ENCODE measurements at places on chromosomes 3 and 15.

GRCh38 chr15:88401251-88401995 is 65.8 kb downstream of the MRPL46 start:
- no peak for DNase-seq

GRCh38 chr15:77720173-77720572 is 87.5 kb upstream of the LINGO1 start:
- DNase-seq = no peak

DNA sequence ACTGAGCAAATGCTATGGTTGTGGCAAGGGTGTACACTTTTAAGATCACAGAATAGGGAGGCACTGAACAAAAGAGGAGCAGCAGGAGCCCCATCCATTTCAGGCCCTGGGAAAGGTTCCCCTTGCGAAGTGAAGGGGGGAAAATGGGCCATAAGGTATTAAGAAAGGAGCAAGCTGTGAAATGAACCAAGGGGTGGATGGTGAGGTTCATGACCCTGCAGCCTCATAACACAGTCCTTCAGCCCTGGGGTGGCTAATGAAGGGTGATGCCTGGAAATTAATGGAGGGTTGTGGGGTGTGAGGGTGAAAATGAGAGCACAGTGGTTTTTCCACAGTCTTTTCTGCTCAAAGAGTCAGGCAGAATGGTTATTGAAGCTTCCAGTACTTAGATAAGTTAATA is 150.1 kb downstream of the PDZRN3 start:
- no peak for DNase-seq

DNA sequence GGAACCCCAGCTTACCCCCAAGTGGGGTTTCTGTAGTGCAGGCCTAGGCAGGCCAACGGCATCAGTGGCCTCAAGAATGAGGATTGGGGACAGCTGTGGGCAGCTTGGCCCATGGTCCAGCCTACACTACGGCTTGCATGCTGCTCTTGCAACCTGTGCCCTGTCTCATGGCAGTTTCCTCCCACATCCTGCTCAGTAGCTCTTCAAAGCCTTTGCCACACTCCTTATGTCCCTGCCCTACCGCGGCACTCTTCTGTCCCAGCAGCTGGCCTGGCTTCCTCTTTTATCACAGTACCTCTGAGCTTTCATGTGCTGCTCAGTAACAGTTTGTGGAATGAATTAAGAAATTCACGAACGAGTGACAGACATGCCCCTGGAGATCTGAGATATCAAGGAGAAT is 431.0 kb downstream of the EPHB1 start:
- no peak for DNase-seq

- no peak for DNase-seq
Observed at GRCh38 chr3:38157595-38157994, 7.7 kb upstream of the OXSR1 start.

- DNase-seq = no peak
Observed at GRCh38 chr3:184604615-184605290, 43.2 kb downstream of the EPHB3 start.

DNA sequence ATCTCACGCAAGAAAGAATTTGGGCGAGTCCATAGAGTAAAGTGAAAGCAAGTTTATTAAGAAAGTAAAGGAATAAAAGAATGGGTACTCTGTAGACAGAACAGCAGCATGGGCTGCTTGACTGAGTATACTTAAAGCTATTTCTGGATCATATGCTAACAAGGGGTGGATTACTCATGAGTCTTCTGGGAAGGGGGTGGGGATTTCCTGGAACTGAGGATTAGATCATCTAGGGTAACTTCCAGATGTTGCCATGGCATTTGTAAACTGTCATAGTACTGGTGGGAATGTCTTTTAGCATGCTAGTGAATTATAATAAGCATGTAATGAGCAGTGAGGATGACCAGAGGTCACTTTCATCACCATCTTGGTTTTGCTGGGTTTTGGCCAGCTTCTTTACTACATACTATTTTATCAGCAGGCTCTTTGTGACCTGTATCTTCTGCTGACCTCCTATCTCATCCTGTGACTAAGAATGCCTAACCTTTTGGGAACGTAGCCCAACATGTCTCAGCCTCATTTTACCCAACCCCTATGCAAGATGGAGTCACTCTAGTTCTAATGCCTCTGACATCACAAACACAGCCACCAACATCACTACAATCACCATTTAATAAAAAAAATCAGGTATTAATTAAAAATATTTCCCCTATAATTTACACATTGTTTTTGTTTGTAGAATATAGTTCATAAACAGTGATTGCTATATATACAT is 890.7 kb upstream of the EPHA6 start:
- DNase-seq = no peak
